ENCODE measurements at places on chromosomes 1 and 21. TPM values are rescaled to one million over a fixed set of nuclear protein-coding genes. Genes with fewer than 3 reads are reported as not detected.

RCSD1 gene
- total RNA-seq, result 29.0 TPM

DMBX1 gene
- total RNA-seq, result not detected

HOOK1 gene
- 33.7 TPM for total RNA-seq

DNA sequence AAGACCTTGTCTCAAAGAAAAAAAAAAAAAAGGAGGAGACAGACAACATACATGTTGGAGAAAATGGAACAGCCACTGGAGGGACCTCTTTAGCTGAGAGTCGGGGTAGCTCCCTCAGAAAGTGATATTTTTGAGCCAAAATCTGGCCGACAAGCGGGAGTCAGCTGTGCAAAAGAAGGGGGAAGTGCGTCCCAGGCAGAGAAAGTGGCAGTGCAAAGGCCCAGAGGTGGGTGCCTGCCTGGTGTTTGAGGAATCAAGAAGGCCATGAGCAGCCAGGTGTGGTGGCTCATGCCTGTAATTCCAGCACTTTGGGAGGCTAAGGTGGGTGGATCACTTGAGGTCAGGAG lies 6.1 kb upstream of the CROCC start:
- no peak overlapping the region for H3K4me3 ChIP-seq
- H3K4me1 ChIP-seq, result no peaks in the 10 kb centered on the region
- DNase-seq, result no peak
- H3K36me3 ChIP-seq, result no peaks in the 10 kb centered on the region

- H3K4me1 ChIP-seq, result no peaks in the 10 kb centered on the region
- H3K27me3 ChIP-seq, result no peaks in the 10 kb centered on the region
Measured at GRCh38 chr1:15559189-15559810, 25.6 kb downstream of the AGMAT start.

GRCh38 chr21:36852293-36852692 lies 114.2 kb downstream of the HLCS start:
- no peak overlapping the region for H3K27ac ChIP-seq
- H3K27me3 ChIP-seq, result no peaks in the 10 kb centered on the region
- H3K36me3 ChIP-seq, result no peaks in the 10 kb centered on the region
- no peak for DNase-seq
- no peaks in the 10 kb centered on the region for H3K4me1 ChIP-seq

- H3K4me1 ChIP-seq, result no peaks in the 10 kb centered on the region
- H3K27ac ChIP-seq, result no peak overlapping the region
- H3K4me3 ChIP-seq, result no peak overlapping the region
Measured at GRCh38 chr1:240492832-240493440, 119.0 kb downstream of the GREM2 start.

DNA sequence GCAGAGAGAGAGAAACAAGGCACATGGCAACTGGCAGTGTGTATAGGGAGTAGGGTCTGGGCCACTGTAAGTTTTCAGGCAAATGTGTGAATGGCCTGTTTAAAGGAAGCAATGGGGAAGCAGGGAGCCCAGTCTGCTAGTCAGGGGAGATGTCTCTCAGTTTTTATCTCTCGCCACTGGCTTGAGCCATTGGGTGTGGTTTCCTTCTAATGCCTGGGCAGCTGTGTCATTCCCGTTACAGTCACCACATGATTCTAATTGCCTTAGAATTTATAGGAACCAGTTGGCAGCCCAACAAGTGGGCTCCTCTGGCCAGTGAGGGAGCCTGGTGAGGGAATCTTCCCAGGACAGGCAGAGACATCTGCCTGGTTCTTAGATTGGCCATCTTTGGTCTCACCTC lies 182.4 kb downstream of the DISC1 start:
- no peaks in the 10 kb centered on the region for H3K27me3 ChIP-seq
- no peak overlapping the region for H3K4me3 ChIP-seq
- DNase-seq, result no peak
- H3K27ac ChIP-seq, result no peak overlapping the region
- no peaks in the 10 kb centered on the region for H3K4me1 ChIP-seq
- no peaks in the 10 kb centered on the region for H3K36me3 ChIP-seq

ARTN gene
- 1.8 TPM for total RNA-seq

DNA sequence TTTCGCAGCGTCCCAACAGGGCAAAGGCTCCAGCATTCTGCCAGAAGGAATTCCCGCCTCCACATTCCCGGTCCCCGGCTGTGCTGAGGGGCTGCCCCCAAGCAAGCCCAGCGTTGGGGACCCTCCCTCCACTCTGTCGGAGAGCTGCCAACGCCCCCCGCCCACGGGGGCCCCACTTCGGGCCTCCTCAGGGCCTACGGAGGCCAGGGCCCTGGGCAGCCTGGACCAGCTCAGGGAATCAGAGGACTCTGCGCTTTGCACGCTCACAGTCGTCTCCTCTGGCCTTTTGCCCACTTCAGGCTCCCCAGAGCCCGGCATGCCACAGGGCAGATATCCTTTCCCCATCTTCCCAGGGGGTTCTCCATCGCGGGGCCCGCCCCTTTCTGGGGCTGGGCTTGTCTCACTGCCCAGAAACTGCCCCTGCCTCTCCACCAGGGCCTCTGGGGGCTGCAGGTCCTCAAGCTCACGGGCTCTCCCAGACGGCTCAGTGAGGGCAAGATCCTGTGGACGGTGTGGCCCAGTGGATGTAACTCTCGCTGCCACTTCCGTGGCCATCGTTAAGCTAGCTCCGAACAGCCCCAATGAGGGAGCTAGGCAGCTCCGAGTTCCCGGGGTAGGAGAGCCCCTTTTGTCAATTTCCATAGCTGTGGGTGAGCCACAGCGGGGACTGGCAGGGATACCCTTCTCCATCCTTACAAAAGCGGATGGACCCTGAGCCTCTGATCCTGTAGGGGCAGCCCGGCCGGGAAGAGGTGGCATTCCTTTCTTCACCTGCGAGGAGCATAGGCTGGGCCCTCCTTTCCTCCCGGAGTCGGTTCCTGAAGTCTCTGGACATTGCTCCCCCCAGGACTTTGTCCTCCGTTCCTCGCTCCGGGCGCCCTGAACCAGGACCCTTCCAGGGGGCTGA lies 2.8 kb downstream of the ITPKB start:
- peak overlapping the region; percentile 86 for H3K27ac ChIP-seq
- H3K36me3 ChIP-seq, result no peaks in the 10 kb centered on the region
- peak overlapping the region; percentile 98 for H3K4me3 ChIP-seq
- H3K27me3 ChIP-seq, result no peaks in the 10 kb centered on the region

FMO1 gene
- total RNA-seq, result 9.4 TPM

GRCh38 chr1:36567601-36568341 lies 85.1 kb upstream of the CSF3R start:
- no peak overlapping the region for H3K4me3 ChIP-seq
- no peak for DNase-seq
- peaks cover 7% of the 10 kb centered on the region for H3K27me3 ChIP-seq
- no peaks in the 10 kb centered on the region for H3K4me1 ChIP-seq
- H3K36me3 ChIP-seq, result no peaks in the 10 kb centered on the region
- no peak overlapping the region for H3K27ac ChIP-seq

GRCh38 chr1:229690662-229691061 lies 64.6 kb downstream of the URB2 start:
- H3K27me3 ChIP-seq, result no peaks in the 10 kb centered on the region
- no peak overlapping the region for H3K4me3 ChIP-seq
- no peak overlapping the region for H3K27ac ChIP-seq
- no peaks in the 10 kb centered on the region for H3K4me1 ChIP-seq

KIF26B gene
- total RNA-seq, result 1.0 TPM

DNA sequence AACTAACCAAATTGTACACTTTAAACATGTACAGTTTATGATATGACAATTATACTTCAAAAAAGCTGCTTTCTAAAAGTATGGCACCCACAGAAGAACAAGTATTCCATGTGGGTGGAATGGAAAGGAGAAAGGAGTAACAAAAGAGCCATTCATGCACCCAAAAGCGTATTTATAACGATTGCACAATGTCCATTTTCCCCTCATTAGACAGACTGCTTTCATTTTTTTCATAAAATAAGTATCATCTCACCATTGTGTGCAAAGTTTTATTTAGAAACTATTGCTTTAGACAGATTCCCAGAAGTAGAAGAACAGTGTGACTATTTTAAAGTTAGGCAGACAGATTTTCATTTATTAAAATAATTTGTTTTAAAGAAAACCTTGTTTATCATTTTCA lies 59.6 kb downstream of the KIAA0319L start:
- H3K36me3 ChIP-seq, result no peaks in the 10 kb centered on the region
- no peak for DNase-seq
- no peaks in the 10 kb centered on the region for H3K4me1 ChIP-seq
- H3K27ac ChIP-seq, result peak overlapping the region; percentile 81

DNA sequence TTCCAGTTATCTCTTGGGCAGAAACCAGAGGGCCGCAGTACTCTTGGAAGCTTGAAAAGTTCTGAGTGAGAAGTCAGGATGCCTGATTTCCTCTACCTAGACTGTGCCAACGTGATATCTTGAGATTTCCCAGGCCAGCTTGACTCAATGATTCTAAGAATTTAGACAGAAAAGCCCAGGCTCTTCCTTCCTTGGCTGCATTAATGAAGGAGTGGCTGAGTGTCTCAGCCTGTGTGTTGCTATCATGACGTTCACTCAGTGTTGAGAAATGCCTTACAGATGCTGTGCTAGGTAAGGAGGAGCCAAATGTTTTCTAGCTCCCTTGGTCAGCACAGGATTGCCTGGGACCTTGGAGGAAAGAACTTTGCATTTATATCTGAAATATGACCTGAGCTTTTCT lies 454.1 kb upstream of the USP24 start:
- peak overlapping the region; percentile 33 for H3K27ac ChIP-seq
- H3K4me3 ChIP-seq, result no peak overlapping the region
- no peaks in the 10 kb centered on the region for H3K4me1 ChIP-seq
- DNase-seq, result no peak
